Activated gamma-delta T cell treated with Interleukin-2 at 50 U/mL for 16 hours (primary cell): ENCODE measurements at places on chromosomes 3 and 15.

- no peak for DNase-seq
Measured at GRCh38 chr3:149167898-149168297, 38.5 kb downstream of the HPS3 start.

GRCh38 chr3:137807998-137808397 is 43.9 kb downstream of the SOX14 start:
- no peak for DNase-seq

- no peak for DNase-seq
Measured at GRCh38 chr3:194294199-194294894, 56.8 kb downstream of the CPN2 start.

- no peak for DNase-seq
Measured at GRCh38 chr15:40623361-40623760, 29.3 kb downstream of the KNL1 start.
